Stimulated activated CD4-positive, alpha-beta T cell treated with anti-CD3 and anti-CD28 coated beads, TNF-alpha, amount 100 ng/mL, for 1 hour (primary cell): ENCODE measurements at places on chromosomes 3 and 15.

DNA sequence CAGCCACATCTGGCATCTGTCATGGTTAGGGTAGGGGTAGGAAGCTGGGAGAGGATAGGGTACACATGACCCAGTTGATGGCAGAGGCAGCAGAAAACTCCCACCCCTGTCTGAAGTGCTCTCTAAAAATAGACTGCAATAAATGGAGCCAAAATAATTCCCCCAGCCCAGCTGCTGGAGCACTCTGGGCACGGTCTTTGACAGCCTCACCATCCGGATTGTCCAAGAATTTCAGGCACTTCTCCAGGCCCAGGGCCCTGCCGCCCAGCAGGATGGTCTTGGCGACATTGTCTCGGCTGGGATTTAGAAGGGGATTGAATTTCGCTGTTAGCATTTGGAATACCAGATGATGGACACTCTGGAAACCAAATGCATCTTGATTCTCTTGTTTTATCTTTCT is 103.7 kb downstream of the IQSEC1 start:
- DNase-seq, result no peak

GRCh38 chr15:43370310-43370974 is 401 bp downstream of the ZSCAN29 start:
- no peak for DNase-seq

- no peak for DNase-seq
Observed at GRCh38 chr3:74023395-74023794, 398.7 kb upstream of the PDZRN3 start.

DNA sequence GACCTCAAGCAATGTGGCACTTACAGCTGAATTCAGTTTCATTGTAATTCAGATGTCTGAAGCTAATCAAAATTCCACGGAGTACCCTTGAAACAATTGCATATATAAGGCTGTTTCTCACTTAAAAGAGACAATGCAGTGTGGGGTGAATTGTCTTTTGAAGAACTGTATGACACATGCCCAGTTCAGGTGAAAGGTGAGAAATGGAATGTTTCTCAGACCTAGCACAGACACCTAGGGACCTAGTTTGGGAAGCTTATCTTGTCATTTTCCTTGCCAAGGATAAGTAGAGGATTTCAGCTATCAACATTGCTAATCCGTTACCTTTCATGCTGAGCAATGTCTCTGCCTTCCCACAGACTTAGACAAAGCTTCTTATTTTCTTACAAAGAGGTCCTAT is 36.3 kb downstream of the MBNL1 start:
- DNase-seq, result no peak

GRCh38 chr3:99952306-99952705 is 134.6 kb downstream of the CMSS1 start:
- DNase-seq, result no peak

DNA sequence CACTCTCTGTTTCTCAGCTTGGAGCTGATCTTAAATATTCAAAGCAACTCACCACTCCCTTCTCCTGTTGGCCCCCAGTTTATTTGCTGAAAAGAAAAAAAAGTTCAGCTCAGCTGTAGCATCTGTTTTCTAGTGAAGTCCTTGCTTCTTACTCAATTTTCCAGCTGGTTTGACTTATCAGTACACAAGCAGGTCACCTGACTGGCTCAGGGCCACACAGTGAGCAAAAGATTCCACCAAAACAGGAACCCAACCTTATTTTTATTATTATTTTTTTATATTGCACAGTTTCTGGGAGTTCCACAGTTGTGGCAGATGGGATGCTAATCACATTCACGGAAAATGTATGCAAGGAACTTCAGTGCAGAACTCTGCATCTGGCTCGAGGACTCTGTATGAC is 390.7 kb upstream of the RGMA start:
- no peak for DNase-seq

DNA sequence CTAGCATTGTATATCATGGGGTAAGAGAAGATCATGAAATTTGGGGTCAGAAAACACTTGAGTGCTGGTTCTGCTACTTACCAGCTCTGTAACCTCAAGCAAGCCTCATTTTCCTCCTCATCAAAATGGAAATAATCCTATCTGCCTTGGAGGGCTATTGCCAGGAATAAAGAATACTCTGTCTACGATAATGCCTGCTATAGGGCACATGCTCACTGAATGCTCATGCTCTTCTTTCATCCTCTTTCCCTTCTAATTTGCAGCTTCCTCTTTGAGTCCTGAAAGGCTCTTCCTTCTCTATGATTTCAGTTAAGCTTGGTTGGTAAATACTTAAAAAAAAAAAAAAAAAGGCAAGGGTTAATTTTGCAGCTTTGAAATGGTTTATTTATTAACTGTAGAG is 12.8 kb downstream of the RTP1 start:
- no peak for DNase-seq

DNA sequence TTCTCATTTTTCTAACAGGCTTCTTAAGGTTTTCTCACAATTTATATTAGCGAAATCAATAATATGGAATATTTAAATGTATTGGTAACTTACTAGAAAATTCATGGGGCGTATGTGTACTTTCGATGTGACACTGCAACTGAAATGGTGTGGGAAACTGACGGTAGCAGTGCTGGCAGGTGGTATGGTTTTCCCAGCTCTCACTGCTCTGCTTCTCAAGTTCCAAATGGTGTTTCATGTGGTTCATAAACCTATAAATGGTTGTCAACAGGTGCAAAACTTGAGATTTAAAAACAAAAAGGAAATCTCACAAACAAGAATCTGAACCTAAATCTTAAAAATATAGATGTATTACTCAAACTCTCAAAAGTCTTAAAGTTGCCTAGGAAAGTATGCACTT is 54.7 kb downstream of the ZNF280D start:
- DNase-seq, result no peak

- no peak for DNase-seq
Observed at GRCh38 chr15:82951472-82952157, 905 bp downstream of the HOMER2 start.

GRCh38 chr3:186189492-186189891 is 80.6 kb upstream of the ETV5 start:
- no peak for DNase-seq

DNA sequence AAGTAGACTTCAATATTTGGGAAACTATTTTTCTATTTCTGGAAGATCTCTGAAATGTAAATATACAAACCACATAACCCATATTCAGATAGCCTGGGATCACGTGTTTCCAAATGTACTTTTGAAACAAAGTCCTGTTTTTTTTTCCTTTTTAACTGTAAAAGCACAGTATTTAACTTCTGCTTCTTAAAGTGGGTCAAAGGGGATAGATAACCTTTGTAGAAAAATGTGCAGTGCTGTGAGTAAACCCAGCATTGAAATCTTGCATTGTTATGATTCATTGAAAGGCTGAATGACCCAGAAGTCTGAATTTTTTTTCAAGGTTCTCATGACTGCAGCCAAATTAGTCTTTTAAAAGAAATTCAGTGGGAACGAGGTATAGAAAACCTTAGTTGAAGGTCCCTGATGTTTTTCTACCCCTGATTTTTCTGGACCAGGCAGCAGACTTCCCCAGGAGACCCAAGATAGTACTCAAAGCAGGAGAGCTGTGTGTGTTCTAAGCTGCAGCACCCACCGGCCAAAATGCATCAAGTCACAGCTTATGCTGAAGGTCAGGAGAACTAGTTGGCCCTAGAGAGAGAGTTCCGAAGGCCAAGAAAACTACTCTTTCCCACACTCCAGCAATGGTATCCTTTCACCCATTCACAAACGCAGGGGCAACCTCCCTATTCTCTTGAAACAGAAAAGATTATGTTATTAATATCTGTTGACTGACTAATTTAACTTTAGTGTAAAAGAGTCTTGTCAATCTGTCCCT is 43.6 kb upstream of the APH1B start:
- no peak for DNase-seq

- DNase-seq, result no peak
Observed at GRCh38 chr3:155741603-155742002, 3.3 kb downstream of the PLCH1 start.

GRCh38 chr3:178907081-178907480 is 164.5 kb downstream of the ZMAT3 start:
- DNase-seq, result no peak

GRCh38 chr3:160755776-160756304 is at the start of gene PPM1L:
TSS of gene PPM1L (plus strand) at chr3:160756231.
- DNase-seq, result peak; percentile 38

- DNase-seq, result no peak
Observed at GRCh38 chr3:99071096-99071495, 169.6 kb upstream of the DCBLD2 start.
